ENCODE measurements at places on chromosomes 16 and 17. TPM values are rescaled to one million over a fixed set of nuclear protein-coding genes. Genes with fewer than 3 reads are reported as not detected.

DNA sequence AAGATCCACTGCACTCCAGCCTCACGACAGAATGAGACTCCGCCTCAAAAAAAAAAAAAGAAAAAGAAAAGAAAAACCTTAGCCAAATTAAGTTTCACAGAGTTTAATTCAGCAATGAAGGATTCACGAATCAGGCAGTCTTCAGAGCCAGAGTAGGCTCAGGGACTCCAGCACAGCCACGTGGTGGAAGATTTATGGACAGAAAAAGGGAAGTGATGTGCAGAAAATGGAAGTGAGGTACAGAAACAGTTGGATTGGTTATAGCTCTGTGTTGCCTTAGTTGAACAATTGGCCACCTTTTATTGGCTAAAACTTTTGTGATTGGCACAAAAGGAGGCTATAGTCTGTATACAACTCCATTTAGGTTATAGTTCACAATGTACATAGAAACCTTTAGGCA is 256.6 kb downstream of the HS3ST3B1 start:
- no peaks in the 10 kb centered on the region for H3K4me1 ChIP-seq
- H3K4me3 ChIP-seq, result no peak overlapping the region
- DNase-seq, result no peak
- H3K27me3 ChIP-seq, result peaks cover 3% of the 10 kb centered on the region

DNA sequence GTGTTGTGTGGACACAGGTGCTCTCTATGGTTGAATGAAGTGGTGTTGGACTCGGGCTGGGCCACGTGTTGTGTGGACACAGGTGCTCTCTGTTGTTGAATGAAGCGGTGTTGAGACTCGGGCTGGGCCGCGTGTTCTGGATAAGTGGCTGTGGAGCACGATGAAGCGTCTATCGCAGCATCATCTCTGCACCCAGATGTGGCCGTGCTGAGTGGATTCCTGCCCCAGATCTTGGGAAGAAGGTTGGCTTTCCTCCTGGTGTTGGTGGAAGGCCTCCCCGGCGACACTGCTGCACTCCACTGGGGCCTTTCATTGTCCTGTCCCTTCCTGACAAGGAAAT is 69.1 kb downstream of the RPTOR start:
- no peak overlapping the region for H3K4me3 ChIP-seq
- H3K36me3 ChIP-seq, result no peaks in the 10 kb centered on the region
- no peak for DNase-seq
- peaks cover 1% of the 10 kb centered on the region for H3K4me1 ChIP-seq

Gene C16orf46
- total RNA-seq, result 2.9 TPM

- DNase-seq, result no peak
- no peak overlapping the region for H3K4me3 ChIP-seq
- H3K27ac ChIP-seq, result no peak overlapping the region
- H3K4me1 ChIP-seq, result no peaks in the 10 kb centered on the region
Observed at GRCh38 chr17:37519251-37519985, 29.7 kb downstream of the DUSP14 start.

GRCh38 chr17:65588181-65588808 is 26.8 kb upstream of the AXIN2 start:
- H3K4me1 ChIP-seq, result peaks cover 7% of the 10 kb centered on the region
- no peak for DNase-seq
- no peak overlapping the region for H3K27ac ChIP-seq

Gene CHD9NB
- total RNA-seq, result 1.1 TPM

- H3K4me3 ChIP-seq, result no peak overlapping the region
- no peak for DNase-seq
- H3K27ac ChIP-seq, result no peak overlapping the region
- peaks cover 4% of the 10 kb centered on the region for H3K4me1 ChIP-seq
- no peaks in the 10 kb centered on the region for H3K27me3 ChIP-seq
- H3K36me3 ChIP-seq, result peaks cover 5% of the 10 kb centered on the region
Observed at GRCh38 chr17:63634163-63634562, 11.9 kb downstream of the MAP3K3 start.

GRCh38 chr16:17130733-17131132 is 340.0 kb downstream of the XYLT1 start:
- H3K4me3 ChIP-seq, result no peak overlapping the region
- H3K27ac ChIP-seq, result no peak overlapping the region
- H3K27me3 ChIP-seq, result no peaks in the 10 kb centered on the region

DNA sequence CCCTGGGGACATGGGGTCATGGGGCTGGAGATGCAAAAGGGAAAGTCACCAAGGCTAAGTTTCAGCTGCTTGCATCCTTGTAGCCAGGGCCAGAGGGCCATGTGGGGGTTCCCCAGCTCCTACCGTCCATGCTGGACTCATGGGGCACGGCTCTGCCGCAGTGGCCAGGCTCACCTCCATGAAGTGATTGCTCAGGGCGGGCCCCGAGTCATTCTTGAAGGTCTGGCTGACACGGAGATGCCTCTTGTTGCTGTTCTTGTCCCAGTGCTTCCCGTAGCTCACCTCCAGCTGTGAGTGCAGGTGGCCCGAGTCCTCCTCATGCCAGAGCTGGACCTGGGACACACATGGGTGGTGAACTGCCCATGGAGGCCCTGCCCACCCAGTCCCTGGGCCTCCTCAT is 114.5 kb downstream of the RMI2 start:
- no peaks in the 10 kb centered on the region for H3K4me1 ChIP-seq
- no peak for DNase-seq
- H3K27me3 ChIP-seq, result peaks cover 5% of the 10 kb centered on the region
- no peak overlapping the region for H3K4me3 ChIP-seq
- no peak overlapping the region for H3K27ac ChIP-seq

DNA sequence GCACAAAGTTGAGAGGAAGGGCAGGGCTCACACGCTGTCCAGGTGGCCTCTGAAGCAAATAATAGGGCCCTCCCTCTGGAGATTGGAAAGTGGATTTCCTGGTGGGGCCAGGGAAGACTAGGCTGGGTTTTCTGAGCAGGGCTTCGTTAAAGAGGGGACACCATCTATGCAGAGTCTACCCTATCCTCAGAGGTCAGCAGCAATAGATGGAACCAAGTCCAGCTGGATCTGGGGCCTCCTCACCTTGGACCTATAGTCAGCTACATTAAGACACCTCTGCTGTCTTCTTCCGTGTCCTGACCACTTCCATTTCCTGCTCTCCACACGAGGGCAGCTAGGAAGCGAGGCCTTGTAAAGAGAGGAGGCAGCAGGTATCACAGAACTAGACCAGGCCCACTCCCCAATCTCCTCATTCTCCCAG is 14.7 kb upstream of the ST6GALNAC1 start:
- peak overlapping the region; percentile 57 for H3K27ac ChIP-seq
- H3K27me3 ChIP-seq, result no peaks in the 10 kb centered on the region
- no peak for DNase-seq
- H3K4me1 ChIP-seq, result peaks cover 25% of the 10 kb centered on the region

Gene TMEM238L
- not detected for total RNA-seq

- no peak overlapping the region for H3K4me3 ChIP-seq
- peaks cover 10% of the 10 kb centered on the region for H3K4me1 ChIP-seq
- DNase-seq, result no peak
- H3K27ac ChIP-seq, result no peak overlapping the region
- peaks cover 1% of the 10 kb centered on the region for H3K36me3 ChIP-seq
Observed at GRCh38 chr17:32926183-32926582, 1.8 kb upstream of the TMEM98 start.
